ENCODE measurements at places on chromosomes 6 and 20. TPM values are rescaled to one million over a fixed set of nuclear protein-coding genes. Genes with fewer than 3 reads are reported as not detected.
A peak's percentile ranks its signal among the peaks of the same experiment; 100 is the strongest.

Gene EGFL8
- total RNA-seq, result 15.5 TPM

Gene CAP2
- 9.3 TPM for total RNA-seq

Gene RNF217
- 34.1 TPM for total RNA-seq

Gene MAN1A1
- 147 TPM for total RNA-seq

GRCh38 chr20:57320358-57320757 is 9.2 kb upstream of the SPO11 start:
- no peak for DNase-seq

- no peak for DNase-seq
Observed at GRCh38 chr20:57139342-57140093, 126.9 kb downstream of the BMP7 start.

DNA sequence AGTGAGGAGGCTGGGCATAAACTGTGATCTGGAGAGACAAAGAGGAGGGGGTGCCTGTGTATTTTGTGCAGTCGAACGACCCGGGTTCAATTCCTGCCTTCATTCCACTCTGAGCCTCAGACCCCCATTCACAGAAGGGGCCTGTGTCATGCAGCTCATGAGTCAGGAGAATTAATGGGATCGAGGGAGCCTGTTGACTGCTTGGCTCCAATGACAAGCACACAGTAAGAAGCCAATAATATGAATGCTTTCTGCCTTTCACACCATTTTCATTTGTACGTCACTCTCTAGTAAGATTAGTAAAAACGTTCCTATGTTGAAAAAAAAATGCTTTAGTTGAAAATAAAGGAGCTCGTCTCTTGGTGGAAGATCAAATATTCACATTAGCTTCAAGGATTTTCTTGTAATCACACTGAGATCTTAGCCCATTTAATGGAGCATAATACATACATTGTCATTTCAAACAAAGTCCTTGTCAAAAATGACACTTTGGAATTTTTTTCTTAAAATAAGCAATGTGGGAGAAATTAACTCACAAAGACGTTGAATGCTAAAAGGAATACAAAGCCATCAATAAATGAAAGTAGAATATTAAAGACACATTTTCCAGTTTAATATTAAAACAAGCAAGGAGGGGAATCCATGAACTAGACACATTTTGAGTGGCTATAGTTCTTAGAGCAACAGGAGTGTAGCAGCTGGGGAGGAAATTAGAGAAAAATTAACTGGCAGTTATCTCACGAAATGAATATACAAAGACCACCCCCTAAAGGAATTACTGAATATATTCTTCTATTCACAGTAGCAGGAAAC is 246.7 kb upstream of the AFDN start:
- DNase-seq, result no peak

DNA sequence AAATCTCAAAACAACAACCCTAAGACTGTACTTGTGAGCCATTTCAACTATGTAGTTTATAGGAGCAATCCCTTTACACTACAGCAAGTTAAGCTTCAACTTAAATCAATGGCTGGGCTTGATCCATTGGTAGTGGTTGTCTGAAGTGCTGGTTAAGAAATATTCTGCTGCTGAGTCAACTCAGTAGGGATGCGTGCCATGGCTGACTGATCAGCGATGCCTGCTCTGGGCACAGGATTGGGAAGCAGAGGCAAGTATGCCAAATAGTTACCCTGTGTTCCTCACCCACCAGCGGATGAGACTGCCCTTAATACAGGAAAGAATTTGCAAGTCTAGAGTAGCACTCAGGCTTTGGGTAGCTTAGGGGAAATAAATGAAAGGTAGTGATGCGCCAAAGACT is 41.5 kb downstream of the GCM1 start:
- DNase-seq, result no peak

DNA sequence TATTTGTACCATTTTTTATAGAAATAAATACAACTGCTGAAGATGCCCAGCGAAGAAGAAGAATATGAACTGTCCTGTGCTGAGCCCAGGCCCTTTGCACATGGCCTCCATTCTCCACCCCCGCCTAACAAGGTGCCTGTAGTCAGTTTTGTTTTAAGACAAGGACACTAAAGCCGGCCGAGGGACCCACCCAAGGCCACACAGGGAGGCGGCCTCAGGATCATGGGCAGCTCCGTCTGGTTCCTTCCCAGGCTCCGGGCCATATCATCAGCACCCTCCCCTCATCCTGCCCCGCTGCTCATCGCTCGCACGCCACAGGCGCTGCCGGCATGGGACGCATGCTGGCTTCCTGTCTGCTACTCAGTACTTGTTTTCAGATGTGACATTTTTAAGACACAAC is 21.3 kb downstream of the PSMG4 start:
- peak; percentile 22 for DNase-seq
